ENCODE measurements at places on chromosomes 16 and 17. TPM values are rescaled to one million over a fixed set of nuclear protein-coding genes. Genes with fewer than 3 reads are reported as not detected.

GRCh38 chr17:51618476-51618875, 358.1 kb downstream of the UTP18 start:
- H3K36me3 ChIP-seq, result peaks cover under 1% of the 10 kb centered on the region
- no peak for DNase-seq
- peaks cover 13% of the 10 kb centered on the region for H3K27me3 ChIP-seq
- no peak overlapping the region for H3K27ac ChIP-seq

- peak; percentile 92 for DNase-seq
- peaks cover 12% of the 10 kb centered on the region for H3K4me1 ChIP-seq
- H3K27ac ChIP-seq, result peak overlapping the region; percentile 64
- no peaks in the 10 kb centered on the region for H3K36me3 ChIP-seq
- H3K27me3 ChIP-seq, result no peaks in the 10 kb centered on the region
Observed at GRCh38 chr17:82230609-82231311, 1.9 kb downstream of the SLC16A3 start.

DNA sequence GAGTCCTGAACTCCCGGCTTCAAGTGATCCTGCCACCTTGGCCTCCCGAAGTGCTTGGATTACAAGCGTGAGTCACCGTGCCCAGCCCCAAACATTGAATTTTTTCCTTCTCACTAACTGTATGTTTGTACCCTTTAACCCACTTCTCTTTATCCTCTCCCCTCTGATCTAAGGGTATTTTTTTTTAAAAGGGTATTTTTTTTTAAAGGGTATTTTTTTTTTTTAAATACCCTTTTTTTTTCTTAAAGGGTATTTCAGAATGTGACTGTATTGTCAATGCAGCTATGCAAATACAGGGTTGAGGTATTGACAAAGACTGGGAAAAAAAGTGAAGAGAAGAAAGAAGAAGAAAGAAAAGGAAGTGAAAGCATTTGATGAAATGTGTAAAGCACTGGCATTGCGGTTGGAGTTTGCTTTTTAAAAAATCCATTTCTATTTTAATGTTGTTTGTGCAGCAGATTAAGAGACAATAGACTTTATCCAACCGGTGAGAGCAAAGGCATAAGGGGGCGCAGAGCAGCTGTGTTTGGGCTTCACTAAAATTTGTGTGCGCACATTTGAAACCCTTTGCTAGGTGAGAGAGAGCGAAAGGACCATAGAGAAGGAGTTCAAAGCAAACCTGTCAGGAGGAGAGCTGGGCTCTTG, 42.4 kb downstream of the SYT17 start:
- no peaks in the 10 kb centered on the region for H3K36me3 ChIP-seq
- H3K4me3 ChIP-seq, result no peak overlapping the region
- H3K27ac ChIP-seq, result no peak overlapping the region
- DNase-seq, result no peak
- H3K4me1 ChIP-seq, result no peaks in the 10 kb centered on the region

DNA sequence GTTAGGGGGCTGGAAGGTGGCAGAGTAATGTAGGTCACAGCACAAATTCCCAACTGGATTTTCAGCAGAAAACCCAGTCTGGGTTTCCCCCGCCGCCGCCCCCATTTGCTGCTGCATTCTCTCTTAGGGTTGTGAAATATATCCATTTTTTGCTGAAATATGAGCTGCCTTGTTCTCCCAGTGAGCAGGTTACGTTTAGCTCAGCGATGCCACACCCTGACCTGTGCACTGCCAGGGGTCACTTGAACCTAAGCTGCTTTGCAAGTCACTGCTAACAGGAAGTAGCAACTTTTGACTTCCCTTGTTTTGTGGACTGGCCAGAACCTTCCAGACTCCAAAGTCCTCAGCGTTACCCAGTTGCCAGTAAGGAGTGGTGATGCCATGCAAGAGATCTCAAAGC, 274.1 kb downstream of the CPPED1 start:
- H3K4me1 ChIP-seq, result peaks cover 35% of the 10 kb centered on the region
- no peak overlapping the region for H3K27ac ChIP-seq
- H3K4me3 ChIP-seq, result no peak overlapping the region

Gene ARSG
- total RNA-seq, result 4.7 TPM

Gene VPS35
- 84.9 TPM for total RNA-seq

Gene DEXI
- total RNA-seq, result 36.3 TPM

Gene KIF22
- total RNA-seq, result 174 TPM

Measured in natural killer cell treated with Interleukin-12 subunit alpha and Interleukin-12 subunit beta and Interleukin-15 and Interleukin-18, amount 100 ng/mL, for 72 hours (primary cell).